ENCODE measurements at places on chromosomes 3 and 15.

GRCh38 chr15:47587940-47588802 lies 129.1 kb upstream of the SEMA6D start:
- no peak for DNase-seq

GRCh38 chr3:145798696-145799537 lies 362.1 kb downstream of the PLOD2 start:
- no peak for DNase-seq

GRCh38 chr3:175163686-175164085 lies 304.6 kb downstream of the NAALADL2 start:
- no peak for DNase-seq

GRCh38 chr3:59386165-59386564 lies 336.3 kb upstream of the CFAP20DC start:
- no peak for DNase-seq

Data from hematopoietic multipotent progenitor cell treated with erythropoietin and hydrocortisone succinate and interleukin-3 and kit ligand, for 6 days (in vitro differentiated cells).